ENCODE measurements at places on chromosomes 3 and 15.

DNA sequence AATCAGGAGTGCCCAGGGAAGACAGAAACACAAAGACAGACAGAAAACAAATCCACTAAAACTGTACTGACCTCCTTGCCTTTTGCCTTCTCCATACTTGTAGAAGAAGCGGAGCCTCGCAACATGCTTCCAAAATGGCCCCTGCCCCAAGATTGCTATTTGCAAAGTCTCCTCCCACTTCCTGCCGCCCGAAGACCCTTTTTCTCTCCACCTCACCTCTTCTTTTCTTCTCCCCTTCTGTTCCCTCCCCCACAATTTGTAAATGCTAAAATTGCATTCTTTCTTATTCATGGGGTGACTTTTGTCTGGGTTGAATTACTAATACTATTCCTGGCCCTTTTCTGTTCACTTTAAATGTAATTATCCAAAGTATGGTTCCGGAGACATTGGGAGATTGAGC lies at the start of gene DPPA4:
DPPA4 (minus strand) TSS at position 154 of the 400 bp plus-strand sequence; CDS start at position 125, 29 bp downstream.
- DNase-seq = no peak

GRCh38 chr3:114758831-114759699 lies 388.0 kb downstream of the ZBTB20 start:
- no peak for DNase-seq

- peak; percentile 45 for DNase-seq
Measured at GRCh38 chr3:10594915-10595314, 89.5 kb upstream of the ATP2B2 start.

- DNase-seq = peak; percentile 56
Measured at GRCh38 chr3:158768361-158768787, 33.5 kb upstream of the MFSD1 start.

DNA sequence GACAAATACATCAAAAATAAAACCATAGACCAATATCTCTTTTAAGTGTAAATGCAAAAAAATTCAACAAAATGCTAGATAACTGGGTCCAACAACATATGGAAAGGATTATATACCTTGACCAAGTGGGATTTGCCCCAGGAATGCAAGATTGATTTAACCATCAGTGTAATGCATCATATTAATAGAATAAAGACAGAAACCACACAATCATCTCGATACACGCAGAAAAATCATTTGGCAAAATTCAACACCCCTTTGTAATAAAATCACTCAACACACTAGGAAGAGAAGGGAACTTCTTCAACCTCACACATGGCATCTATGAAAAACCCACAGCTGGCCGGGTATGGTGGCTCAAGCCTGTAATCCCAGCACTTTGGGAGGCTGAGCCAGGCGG lies 19.5 kb downstream of the GREM1 start:
- no peak for DNase-seq

DNA sequence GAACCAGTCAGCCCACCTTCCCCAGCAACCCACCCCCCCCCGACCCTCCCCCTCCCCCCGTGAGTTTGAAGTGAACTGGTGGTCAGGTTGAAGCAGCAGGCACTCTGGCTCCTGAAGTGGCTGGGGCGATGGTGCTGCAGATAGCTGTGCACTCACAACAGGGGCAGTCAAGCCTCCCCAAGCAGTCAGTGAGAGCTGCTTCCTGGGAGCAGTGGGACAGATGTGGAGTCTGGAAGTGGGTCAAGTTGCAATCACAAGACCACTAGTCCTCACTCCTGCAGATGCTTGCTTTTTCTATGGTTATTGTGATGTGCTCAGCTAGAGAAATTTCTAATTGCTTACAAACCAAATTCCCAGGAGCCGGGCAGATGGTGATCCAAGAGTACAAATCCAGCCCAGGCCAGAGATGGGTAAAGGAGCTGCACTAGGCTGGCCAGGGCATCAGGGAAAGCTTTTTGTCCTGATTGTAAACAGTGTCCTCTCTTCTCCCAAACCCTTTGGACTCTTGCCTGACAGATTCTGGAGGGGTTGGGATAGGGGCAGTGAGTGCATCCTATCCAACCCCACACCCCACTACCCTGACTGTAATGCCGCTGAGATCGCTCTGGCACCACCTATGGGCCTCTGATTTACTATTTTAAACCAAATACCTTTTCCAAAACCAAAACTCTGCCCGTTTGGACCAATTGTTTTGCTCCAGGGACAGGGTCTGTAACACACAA lies 9.8 kb upstream of the CLPX start:
- no peak for DNase-seq

DNA sequence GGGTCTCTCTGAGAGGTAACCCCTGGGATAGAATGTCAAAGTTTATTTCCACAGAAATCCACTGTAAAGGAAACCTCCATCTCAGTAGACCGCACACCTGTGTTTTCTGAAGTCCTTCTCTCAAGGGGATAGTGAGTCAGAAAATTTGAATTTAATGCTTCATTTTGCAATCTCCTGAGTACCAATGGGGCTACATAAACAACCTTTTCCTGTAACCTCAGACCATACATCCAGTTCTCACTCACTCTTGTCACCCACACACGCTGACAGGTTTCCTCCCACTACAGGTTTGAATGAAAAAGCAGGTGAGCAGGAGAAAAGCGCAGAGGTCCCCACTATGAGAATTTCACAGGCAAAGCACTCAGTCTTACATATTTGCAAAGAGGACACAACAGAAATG lies 165.3 kb upstream of the MCTP2 start:
- no peak for DNase-seq

- peak; percentile 90 for DNase-seq
Measured at GRCh38 chr3:114624571-114625181, 330.8 kb downstream of the TIGIT start.

- no peak for DNase-seq
Measured at GRCh38 chr15:81239190-81239589, 42.5 kb downstream of the IL16 start.

GRCh38 chr15:89501646-89502045 lies 5.3 kb upstream of the RHCG start:
- no peak for DNase-seq

DNA sequence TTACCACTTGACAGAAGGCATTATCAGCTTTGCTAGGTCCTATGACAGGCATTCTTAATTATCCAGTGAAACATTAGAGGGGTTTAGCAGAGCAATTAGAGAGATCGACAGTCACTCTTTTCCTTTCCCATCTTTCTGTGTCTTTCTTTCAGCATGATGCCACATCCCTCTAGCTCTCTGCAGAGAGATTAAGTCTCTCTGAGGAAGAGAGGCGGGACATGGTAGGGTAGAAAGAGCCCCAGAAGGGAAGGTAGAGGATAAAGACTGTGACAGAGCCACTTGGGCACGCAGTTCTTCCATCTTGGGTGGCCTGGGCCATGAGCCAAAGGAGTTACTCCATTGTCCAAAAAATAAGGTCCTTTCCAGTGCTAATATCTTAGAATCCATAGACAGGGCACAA lies 55.8 kb downstream of the HHLA2 start:
- no peak for DNase-seq

DNA sequence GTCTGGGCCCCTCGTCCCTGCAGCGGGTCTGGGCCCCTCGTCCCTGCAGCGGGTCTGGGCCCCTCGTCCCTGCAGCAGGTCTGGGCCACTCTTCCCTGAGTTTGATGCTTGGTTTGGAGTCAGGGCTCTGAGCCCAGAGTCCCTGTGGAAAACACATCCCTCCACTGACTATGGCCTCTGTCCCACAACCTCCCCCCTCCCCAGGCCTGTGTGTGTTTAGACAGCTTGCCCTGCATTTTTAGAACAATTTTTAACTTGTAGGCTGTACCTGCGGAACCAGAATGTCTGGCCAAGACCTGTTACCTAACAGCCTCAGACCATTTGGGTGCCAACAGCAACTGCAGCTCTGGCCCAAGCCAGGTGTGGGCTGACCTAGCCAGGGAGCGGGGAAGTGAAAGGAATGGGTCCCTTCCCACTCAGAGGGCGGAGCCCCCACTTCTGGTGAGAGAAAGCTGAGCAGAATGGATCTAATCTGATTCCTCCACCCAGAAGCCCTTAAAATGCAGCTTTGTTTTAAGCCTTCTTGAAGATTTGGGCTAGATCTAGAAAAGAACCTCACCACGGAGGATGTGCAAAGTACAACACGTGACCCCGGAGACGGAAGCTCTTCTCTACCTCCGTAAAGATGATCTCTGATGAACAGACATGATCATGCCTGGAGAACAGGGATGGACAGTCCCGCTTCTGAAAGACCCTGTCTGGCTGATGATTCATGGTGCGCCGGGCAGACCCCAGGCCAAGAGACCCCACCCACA lies 60.5 kb upstream of the TFRC start:
- DNase-seq = no peak

DNA sequence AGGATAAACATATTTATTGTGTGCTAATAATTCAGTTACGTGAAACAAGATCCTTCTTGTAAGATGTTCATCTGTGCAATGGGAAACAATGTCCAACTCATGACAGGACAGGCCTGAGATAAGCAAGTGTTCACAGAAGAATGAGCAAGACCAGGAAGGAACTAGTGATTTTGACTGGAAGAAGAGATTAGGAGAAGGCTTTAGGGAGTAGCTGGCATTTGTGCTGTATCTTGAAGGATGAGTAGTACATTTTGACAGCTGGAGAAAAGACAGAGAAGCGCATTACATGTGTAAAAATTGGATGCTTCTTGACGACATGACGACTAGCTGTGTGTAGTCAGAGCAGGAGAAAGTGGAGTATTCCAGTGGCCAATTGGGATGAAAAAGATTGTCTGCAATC lies 48.4 kb downstream of the GBE1 start:
- DNase-seq = no peak

DNA sequence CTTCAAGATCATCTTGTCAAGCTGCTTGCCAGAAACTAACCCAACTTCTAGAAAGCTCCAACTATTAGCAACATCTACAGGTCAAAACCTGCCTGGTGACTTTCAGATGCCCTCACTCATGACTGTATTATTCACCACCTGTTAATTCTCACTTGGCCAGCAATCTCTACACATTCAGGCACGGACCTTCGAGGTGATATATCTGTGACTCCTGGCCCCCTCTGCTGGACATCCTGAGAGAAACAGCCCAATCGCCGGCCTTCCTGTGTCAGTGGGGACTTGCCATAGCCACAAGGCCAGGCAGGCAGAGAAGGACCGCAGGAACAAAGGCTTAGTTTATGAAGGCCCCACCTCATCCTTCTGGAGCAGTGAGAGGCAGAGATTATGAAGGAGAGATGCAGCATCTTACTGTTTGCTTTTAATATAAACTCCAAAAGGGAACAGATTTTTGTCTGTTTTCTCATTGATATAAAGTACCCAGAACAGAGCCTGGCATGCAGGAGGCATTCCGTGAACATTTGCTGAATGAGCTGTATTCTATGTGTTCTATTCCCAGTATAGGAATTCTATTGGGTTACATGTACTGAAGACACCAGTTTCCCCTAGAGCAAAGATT lies 24.4 kb upstream of the OCA2 start:
- DNase-seq = peak; percentile 75

DNA sequence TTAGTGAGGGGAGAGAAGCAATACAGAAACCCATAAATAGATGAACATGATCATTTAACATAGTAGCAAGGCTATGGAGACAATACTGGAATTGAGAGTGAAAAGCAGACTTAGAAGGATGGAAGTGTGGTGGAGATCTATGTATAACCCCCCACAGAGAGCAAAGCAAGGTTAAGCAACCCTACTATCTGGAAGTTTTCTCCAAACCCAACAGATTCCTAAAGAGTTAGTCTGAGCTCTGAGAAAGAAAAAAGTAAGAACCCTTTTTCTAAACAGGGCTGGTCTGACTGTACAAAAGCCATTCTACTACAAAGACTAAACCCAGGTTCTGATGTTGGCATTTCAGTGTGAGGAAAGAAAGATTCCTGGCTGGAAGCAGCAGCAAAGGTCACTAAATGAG lies 153.2 kb downstream of the WNT5A start:
- no peak for DNase-seq

DNA sequence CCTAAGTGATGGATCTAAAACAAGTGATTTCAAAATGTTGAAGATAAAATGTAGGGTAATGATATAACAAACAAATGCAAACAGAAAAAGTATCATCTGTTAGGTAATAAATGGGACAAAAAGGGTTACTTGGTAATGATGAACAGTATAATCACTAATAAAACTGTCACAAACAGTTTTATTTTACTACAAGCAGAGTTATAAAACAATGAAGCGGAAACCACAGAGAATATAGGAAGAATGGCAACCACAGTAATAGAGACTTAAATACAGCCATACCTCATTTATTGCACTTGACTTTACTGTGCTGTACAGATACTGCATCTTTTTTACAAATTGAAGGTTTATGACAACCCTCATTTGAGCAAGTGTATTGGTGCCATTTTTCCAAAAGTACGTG lies 52.8 kb downstream of the HERC1 start:
- no peak for DNase-seq

DNA sequence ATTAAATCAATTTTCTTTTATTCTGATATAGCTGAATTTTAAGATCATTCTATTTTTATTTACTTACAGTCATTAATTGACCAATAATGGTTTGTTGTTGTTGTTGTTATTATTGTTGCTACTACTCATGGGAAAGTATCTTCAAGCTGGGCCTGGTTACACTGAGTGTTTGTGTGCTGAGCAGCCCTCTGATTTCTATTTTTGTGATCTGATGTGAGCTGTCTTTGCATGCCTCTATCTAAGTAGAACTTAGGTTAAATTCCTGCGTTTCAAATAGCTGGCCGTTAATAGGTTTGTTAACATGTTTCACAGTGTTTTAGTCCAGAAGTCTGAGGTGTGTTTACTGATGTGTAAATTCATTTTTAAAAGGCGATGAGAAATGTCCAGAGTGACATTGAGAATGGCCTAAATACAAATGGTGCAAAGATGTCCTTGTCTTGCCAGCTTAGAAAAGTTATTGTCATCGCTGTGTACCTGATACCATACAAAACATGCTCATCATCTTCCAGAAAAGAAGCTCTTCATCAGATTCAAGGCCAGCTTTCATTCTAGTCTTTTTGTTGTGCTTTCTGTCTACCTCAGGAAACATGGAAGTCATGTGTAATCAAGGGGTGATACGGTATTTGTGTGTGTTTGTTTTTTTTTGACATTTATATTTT lies 15.8 kb downstream of the ARIH2 start:
- no peak for DNase-seq

DNA sequence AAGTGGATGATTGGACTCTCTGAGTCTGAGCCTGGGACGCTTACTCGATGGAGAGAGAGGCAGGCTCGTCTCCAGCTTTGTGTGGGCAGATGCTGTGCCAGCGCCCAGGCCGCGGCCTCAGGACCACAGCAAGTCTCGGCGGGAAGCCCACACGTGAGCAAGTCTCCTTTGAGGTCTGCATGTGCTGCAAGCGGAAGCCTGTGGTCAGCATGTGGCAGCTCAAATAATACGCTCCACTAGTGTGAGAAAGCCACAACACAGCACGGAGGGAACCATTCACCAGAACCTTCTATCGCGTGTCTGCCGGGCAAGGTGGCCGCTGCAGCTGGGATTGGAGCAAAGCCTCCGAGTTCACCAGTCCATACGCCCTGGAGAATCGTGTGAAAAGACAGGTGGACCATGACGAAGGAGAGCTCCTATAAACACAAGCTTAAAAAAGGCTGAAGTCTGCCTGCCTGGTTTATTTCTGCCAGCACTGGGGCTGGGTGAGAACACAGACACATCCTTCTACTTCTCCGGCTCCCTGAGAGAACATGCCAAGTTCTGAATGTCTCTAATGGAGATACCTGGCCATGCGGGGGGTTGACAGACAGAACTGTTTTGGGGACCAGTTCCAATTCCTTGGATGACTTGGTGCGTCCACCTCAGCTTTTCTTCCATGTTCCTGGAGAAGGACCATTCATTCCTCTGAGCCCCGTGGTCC lies 82.0 kb upstream of the LRIG1 start:
- DNase-seq = no peak

GRCh38 chr3:16929311-16929710 lies 44.6 kb downstream of the PLCL2 start:
- DNase-seq = no peak

- DNase-seq = no peak
Measured at GRCh38 chr15:61017109-61017508, 212.0 kb downstream of the RORA start.

Data from mucosa of gallbladder (tissue), 1 donor.